ENCODE measurements at places on chromosomes 12 and 14.

GRCh38 chr12:87866578-87867292 lies 162.5 kb downstream of the C12orf50 start:
- DNase-seq: no peak

DNA sequence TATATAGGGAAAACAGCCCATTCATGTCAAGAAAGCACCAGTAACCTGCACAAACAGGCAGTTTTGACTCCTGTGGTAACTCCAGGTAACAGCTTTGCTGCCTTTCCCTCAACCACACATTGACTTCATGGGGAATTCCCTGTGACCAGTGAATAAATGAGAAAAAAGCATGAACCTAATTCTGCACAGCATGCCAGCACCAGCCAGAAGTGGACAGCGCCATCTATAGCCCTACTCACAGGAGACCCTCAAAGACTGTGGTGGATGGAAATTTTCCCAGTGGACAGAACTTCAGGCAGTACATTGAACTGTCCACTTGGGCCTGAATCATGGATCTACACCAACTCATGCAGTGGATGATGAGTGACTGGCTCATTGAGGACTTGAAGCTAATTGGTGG lies 152.1 kb downstream of the SLC8A3 start:
- no peak for DNase-seq

DNA sequence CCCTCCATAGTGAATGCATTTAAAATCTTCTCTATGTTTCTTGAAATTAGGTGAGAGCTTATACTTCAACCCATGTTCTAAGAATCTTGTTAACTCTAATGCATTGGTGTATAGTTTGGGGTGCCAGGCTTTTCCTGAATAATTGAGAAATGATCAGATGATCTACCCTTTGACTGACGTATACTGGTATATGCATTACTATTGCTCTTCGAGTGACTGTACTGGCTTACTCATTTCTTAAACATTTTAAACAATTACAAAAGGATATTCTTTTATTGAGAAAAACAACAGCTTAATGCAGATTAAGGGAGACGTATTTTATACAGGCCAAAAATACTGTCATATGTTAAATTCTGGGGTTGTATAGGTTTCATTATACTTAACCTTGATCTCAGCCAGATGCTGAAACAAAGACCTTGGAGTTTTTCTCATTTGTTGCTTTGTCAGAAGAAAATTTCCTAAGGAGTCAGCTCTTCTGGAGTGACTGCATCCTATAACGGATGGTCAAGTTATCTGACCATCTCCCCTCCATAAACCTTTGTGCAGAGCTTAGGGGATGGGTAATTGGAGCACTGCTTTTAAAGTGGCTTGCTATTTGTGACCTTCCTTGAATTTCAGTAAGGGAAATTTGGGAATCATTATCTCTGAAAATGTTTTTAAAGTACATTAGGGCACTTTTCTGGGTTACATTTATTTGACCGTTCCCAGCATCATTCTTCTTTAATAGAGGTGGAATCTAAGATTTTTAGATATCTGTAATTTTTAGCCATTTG lies 507.6 kb downstream of the PCNX1 start:
- DNase-seq: no peak

DNA sequence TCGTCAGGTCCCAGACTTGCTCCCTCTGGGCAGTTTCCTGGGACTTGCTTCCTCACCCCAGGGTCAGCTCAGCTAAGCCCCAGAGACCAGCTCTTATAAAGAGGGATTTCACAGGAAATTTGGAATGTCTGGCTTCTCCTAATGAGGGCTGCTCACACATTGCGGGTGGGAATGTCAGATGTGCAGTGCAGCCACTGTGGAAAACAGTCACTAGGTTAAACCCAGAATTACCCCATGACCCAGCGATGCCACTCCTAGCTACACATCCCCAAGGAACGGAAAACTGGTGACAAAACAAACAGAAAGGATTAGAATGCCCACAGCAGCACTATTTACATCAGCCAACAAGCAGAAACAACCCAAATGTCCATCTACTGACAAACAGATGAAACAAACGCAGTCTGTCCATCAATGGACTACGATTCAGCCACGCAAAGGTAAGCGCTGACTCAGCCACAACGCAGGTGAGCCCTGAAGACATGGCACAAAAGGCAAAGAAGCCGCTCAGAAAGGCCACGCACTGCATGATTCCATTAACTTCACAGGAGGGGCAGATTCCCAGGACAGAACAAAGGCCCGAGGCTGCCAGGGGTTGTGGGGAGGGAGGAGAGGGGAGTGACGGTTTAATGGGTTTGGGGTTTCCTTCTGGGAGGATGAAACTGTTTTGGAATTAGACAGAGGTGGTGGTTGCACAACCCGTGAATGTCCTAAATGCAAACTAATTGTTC lies 63.0 kb downstream of the NCOR2 start:
- no peak for DNase-seq

DNA sequence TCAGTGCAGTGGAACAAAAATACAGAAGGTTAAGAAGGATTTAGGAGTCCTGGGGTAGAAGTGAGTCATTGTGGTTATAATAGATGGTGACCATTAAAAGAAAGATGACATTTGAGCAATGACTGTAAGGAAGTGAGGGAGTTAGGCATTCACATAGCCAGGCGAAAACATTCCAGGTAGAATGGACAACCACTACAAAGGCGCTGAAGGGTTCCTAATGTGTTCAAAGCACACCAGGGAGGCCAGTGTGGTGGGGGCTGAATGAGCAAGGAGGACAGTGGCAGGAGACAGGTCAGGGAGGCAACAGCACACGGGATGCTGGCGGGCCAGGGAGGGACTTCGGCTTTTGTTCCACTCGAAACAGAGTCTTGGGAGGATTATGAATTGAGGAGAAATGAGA lies 129.9 kb downstream of the NPAS3 start:
- no peak for DNase-seq

Data from NCI-H1436 (cell line).